ENCODE measurements at places on chromosomes 13 and 19.

DNA sequence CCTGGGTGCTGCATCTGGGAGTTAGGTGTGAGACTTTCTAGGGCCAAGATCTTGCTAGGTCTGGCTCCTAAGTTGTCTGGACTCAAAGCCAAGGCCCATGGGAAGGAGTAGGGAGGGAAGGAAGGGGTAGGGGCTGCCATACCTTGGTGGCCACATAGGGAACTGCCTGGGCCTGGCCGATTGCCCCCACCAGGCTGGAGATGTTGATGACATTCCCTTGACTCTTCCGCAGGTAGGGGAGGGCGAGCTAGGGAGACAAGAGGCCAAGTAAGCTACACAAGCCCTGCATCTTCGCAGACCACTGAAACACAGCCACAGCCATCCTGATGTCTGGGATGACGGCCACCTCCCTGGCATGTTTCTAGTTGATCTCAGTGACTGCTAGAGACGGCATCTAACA is 4.1 kb upstream of the BCAT2 start:
- no peak for DNase-seq

DNA sequence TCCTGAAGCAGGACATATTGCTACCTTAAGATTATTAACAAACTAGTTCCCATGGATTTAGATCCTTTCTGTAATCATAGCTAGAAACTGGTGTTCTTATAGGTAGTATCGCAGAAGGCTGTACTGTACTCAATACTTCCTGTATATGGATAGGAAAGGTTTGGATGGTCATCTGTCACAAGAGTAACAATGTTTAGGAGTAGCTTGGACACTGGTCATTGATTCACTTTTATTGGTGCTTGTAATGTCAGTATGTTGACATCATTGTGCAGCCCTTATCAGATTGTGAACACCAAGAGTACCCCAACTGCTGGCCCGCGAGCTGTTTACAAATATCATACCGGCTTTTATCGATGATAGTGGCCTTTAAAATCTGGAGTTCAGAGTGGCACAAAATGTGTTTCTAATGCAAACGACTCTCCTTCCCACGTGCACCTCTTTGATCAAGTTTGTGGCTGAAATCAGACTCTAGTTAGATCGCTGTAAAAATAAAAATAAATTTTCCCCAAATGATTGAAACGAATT is 605 bp upstream of the CDK8 start:
- no peak for DNase-seq

- no peak for DNase-seq
Measured at GRCh38 chr19:45413497-45413896, 7.1 kb downstream of the POLR1G start.

GRCh38 chr13:105991622-105992277 is 543.7 kb downstream of the EFNB2 start:
- DNase-seq, result no peak

DNA sequence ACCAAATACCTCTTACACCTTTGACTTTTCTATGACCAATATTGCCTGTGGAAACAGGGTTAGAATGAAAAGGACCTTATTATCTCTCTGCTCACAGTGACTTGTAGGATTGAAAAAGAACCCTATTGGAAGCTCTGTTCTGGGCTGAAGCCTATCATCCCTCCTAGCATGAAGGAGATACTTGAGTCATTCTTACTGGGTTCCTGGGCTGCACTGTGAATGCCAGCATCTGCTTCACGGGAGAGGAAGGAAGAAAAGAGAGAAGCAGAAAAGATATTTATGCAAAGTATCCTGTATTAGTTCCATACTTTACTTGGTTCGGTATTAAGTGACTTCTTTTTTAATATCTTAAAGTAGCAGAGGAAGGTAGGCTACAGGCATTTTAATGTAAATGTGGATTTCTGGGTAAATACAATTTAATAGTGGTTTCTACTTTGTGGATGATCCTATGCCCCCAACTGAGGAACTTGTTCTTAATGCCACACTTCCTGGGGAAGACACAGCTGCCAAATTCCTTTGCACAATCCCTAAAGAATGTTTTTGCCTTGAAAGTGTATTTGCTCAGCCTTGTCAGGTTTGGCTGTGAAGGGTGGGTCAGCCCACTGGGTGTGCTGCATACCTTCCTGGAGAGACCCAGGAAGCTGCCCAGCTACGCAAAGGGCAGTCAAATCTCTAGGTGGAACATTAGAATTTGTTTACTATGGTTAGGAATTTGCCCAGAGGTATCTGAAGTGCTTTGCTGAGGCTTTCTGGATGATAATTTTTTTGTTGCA is 13.7 kb upstream of the SCEL start:
- DNase-seq, result no peak

DNA sequence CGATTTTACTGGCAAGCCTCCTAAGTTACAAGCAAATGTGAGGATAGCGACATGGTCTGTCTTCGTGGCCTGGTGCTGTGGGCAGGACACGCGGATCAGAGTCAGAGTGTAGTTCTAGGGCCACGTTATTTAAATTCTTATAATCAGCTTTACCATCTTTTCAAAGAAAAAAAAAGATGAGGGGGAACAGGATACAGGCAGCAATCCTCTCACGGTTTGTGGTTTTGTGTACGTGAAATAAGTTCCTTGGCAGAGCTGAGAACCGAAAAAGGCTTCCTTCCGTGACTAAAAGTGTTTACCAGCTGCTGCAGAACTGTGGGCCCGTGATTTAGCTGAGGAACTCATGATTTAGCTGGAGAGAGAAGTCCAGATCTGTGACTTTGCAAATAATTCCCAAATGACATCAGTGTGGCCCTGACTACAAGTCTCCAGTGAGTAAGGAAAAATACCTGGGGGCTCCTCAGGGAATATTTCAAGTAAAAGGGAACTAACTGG is 27.2 kb downstream of the RCBTB2 start:
- DNase-seq, result peak; percentile 98

DNA sequence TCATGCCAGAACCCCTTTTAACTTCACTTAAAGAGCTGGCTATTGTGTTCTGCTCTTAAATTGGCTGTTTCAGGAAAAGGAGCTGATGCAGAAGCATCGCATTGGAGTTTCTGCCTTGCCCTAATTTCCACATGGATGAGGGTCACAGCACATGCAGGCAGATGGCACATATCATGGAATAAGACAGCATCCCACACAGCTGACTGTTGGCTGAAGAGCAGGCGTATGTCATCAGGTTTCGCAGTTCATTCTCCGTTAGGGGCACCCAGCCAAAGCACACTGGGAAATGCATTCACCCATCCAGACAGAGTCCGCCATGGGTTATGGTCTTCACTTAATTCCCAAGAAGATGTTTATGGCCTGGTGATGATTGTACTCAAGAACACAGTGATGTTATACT is 572.5 kb downstream of the LIG4 start:
- no peak for DNase-seq

- DNase-seq, result no peak
Measured at GRCh38 chr13:45156565-45157361, 36.5 kb downstream of the GTF2F2 start.

DNA sequence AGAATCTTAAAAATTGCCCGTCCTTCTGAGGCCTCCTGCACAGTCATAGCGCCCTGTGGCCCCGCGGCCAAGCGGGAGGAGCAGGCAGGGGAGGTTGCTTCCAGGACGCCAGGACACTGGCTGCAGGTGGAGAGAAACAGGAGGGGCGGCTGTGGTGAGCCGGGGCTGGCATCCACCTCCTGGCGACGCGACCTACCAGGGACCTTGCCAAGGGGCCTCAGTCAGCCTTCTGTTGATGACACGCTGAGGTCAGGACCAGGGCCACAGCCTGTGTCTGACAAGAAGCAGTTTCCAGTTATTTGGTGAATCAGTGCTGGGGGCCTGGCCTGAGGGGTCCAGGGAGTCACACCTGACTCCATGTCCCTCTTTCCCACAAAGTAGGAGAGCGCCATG is 13.3 kb upstream of the MKNK2 start:
- no peak for DNase-seq

DNA sequence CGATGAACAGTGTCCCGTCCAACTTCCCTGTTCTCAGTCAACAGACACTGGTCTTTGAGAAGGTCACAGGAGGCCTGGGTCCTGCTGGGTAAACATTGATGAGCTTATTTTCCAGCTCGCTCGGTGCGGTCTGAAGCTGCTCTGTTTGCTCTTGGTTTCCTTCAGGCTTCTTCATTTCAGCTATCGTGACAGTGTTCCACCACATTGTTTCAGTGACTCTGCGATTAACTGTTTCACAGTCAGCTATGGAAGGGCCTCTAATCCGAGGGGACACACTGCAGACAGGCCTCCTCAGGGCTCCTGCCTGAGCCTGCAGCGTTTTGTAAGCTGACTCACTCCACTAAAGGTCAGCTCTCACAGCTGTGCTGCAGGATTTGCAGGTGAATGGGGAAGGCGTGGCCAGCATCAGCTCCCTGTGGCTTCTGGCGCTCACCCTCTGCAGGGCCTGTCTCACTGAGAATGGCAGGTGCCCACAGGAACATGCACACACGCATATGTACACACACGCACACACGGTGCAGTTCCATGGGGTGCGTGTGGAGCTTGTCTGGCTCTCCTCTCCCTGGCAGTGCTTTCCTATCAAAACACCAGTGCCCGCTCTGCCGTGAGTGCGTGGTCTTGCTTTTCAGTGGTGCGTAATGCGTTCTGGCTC is 62.9 kb upstream of the MCF2L start:
- DNase-seq, result no peak

DNA sequence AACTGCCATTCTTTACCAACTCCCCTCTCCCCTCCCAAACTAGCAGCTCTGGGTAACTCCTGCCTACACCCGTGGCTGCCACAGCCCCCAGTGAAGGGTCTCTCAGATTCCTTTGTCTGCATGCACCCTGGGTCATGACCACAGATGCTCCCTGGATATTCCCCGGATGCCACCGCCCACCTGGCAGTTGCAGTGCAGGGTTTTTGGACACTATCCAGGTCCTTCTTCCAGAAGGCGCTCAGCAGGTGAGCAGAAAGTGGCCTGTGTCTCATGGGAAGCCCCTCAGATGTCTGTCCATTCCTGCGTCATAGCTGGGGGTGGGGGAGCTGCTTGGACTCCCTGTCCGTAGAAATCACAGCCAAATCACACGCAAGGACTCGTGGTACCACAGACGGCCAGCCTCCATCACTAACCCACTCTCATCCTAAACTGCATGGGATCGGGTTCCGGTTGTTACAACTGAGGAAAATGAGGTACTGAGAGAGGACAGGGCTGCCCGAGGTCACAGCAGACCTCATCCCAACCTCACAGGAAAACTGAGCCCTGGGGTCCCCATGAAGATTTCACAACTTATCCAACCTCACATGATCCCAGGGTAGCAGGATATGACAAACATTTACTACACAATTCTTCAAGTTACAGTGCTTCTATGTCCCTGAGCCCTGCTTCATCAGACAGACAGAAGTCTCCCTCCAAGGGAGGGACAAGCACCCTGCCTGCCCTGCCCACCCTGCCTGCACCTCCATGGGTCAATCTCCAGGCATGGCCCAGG is 38.6 kb downstream of the ELL start:
- no peak for DNase-seq

DNA sequence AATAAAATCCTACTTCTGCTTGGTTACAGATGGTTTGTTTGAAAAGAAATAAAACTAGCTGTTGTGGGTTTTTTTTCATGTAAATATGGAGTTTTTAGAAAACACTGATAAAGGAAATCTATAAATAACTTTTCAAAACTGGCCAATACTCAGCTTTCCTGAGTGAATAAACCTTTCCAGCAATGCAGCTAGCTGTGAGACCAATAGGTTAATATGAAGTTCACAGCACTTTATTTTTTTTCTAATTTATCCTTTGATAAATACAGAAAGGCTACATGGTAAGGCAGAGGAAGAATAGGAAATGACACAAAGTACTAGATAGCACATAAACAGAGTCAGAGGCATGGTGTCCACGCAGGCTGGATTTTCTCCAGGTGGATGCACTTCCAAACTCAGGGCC is 154.0 kb downstream of the COG6 start:
- no peak for DNase-seq

- DNase-seq, result no peak
Measured at GRCh38 chr13:94550062-94550738, 45.8 kb downstream of the TGDS start.

GRCh38 chr19:32404933-32405430 is 588 bp upstream of the DPY19L3 start:
- no peak for DNase-seq

DNA sequence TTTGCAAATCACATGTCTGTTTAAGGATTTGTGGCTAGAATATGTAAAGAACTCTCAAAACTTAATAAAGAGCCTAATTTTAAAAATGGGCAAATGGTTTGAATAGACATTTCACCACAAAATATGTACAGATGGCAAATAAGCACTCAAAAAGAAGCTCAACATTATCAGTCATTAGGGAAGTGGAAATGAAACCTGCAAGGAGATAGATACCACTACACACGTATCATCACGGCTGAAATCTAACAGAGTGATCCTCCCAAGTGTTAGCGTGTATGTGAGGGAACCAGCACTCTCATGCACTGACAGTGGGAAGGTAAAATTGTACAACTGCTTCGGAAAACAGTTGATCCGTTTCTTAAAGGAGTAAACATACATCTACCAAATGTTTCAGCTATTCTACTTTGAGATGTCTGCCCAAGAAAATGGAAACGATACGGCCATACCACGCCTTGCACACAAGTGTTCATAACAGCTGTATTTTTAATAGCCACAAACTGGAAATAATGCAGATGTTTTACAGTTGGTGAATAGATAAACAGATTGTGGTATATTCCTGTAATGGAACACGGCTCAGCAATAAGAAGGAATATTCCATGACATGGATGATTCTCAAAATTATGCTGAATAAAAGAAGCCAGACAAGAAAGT is 14.5 kb downstream of the ARHGEF7 start:
- no peak for DNase-seq

All from KBM-7 (cell line).